ENCODE measurements at places on chromosomes 11 and 22. TPM values are rescaled to one million over a fixed set of nuclear protein-coding genes. Genes with fewer than 3 reads are reported as not detected.

DNA sequence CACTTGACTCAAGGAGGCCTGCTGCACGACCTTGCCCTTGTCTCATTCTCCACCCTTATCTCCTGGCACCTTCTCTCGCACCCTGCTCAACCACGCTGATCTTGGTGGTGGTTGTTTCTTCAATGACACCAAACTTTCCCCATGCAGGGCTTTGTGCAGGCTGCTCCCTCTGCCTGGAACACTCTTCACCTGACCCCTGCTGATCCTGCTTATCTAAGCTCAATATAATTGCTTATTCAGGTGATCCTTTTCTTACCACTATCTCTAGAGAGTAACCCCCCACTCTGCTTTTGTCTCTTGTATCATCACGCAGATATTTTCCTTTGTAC is 604.4 kb downstream of the BUD13 start:
- no peak for ATAC-seq

DNA sequence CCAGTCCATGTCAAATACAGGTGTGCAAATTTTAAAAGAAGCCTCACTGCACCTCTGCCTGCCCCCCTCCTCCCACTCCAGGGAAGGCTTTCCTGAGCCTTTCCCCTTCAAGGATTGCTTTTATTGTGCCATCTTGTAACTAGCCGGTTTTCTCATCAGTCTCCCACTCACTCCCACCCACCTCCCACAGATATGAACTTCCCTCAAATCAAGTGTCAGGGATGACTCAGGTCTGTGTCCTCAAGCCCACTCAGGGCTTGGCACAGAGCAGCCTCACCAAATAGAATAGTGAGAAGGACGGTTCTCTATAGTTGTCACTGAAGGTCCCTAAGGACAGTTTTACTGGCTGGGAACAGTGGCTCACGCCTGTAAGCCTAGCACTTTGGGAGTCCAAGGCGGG is 43.0 kb downstream of the THAP12 start:
- ATAC-seq: no peak

DNA sequence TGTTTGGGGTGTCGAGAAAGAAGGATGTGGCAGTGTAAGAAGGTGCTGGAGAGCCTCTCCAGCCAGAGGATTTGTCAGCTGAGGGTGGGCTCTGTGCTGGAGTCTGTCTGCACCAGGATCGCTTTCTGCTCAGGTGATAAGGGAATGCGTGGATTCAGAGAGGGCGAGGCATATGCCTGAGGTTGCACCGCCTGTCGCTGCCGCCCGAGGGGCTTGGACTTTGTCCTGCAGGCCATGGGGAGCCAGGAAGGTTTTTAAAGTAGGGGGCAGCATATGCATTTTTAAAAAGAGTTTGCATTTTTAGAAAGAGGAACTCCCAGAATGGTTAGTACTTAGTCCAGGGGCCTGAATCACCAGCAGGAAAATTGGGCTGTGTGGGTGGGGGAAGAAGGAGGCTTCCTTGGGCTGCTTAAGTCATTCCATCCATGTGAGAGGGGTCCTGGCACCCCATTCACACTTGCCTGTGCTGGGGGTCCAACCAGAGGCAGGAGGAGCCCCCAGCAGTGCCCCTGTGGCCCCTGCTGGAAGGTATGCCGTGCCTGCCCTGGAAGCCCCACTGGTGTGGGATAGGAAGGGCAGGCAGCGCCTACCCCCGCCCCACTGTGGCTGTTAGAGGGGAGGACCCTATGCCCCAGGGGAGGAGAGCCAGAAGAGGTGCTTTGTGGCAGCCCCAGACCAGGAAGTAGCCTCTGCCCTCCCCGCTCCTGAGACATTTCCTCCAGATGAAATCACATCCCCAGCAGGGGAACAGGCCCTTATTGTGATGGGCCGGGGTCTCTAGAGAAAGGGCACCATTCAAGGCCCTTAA is 35.8 kb upstream of the MYRF start:
- ATAC-seq: peak; percentile 10

DNA sequence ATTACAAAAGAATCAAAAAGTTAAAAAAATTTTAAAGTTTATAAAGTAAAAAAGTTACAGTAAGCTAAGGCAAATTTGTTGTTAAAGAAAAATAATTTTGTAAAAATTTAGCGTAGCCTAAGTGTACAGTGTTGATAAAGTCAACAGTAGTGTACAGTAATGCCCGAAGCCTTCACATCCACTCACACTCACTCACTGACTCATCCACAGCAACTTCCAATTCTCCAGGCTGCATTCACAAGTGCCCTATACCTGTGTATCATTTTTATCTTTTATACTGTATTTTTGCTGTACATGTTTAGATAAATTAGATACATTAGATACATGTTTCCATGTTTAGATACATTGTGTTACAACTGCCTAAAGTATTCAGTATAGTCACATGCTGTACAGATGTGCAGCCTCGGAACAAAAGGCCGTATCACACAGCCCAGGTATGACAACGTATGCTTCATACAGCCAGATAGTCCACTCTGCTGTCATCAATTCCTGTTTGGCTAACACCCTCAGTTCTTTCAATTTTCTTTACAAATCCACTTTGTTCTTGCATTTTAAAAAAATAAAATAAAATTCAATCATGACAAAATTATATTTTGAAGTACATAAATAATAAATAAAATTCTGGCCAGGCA is 80.7 kb downstream of the RBFOX2 start:
- no peak for ATAC-seq

GRCh38 chr22:39264349-39265038 is 19.7 kb upstream of the PDGFB start:
- ATAC-seq: no peak

DNA sequence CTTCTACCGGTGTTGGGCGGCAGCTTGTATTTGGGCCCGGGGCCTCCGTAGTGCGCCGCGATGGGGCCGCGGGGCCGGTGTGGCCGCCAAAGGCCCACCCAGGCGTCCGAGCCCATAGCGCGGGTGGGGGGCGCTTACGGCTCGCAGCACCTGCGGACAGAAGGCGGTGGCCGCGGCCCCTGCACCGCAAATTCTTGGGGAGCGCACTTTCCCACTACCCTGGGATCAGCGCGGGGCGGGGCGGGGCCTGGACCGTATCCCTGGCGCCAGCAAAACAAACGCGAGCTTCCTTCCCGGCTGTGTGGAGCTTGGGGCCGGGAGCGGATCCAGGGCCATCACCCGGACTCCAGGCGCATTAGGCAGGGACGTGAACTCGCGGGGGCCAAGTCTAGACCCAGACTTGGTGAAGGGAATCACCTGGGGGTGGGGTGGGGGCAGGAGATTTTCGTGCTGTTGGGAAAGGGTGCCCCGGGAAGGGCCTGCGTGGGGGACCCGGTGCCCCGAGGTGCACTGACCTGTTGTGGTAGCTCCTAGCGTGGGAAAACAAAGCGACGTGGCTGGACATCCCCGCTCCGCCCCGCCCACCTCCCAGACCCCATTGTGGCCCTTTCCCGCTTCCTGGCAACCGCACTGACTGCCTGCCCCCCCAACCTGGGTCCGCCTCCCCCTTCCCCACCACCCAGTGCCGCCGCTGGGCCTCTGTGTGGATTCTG is 2.3 kb upstream of the TYMP start:
- ATAC-seq: peak; percentile 50

DNA sequence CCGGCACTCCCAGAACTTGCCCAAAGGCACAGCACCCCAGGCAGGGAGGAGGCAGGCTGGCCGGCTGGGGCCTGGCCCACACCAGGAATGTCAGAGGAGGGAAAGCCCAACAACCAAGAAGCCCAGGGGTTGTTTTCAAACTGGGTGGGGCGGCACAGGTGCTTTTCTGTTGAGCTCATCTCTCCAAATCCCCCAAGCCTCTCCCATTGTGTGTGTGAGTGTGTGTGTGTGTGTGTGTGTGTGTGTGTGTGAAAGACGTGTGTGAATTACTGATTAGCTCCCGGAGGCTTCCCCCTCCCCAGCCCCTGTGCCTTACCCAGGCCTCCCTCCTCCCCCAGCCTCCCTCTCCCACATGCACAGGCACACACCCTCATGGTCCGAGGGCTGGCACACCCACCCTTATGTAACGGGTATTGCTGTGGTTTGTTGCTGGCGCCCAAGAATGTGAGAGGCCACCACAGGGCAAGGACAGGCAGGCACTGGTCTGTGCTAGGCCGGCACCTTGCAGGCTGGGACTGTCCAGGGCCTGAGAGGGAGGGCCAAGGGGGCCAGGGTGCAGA is 15.9 kb downstream of the TRIM29 start:
- ATAC-seq: peak; percentile 63

- no peak for ATAC-seq
Observed at GRCh38 chr11:80815752-80816453, 1375.1 kb upstream of the TENM4 start.

DNA sequence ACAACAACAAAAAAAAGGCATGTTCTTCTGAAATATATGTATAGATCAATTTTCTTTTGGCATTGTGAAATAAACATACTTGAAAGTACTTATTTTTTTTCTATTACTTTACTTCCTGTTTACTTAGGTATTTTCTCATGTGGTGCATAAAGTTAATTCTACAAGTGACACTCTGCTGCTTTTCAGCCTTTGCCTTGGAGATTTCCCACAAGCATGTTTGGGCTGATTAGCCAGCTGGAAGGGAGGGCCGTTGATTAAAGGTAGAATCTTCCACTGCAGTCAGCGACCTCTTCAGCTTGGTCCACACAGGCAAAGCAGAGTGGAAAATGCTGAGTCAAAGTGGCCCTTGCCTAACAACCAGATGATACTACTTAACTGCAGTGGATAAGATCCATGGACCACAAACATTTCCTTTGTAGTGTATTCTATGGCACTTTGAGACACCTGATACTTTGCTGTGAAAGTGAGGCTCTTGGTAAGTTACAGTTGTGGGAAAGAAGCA is 176.0 kb downstream of the ARHGAP42 start:
- ATAC-seq: peak; percentile 87

GRCh38 chr11:10931761-10932670 is 74.2 kb upstream of the ZBED5 start:
- peak; percentile 18 for ATAC-seq

DNA sequence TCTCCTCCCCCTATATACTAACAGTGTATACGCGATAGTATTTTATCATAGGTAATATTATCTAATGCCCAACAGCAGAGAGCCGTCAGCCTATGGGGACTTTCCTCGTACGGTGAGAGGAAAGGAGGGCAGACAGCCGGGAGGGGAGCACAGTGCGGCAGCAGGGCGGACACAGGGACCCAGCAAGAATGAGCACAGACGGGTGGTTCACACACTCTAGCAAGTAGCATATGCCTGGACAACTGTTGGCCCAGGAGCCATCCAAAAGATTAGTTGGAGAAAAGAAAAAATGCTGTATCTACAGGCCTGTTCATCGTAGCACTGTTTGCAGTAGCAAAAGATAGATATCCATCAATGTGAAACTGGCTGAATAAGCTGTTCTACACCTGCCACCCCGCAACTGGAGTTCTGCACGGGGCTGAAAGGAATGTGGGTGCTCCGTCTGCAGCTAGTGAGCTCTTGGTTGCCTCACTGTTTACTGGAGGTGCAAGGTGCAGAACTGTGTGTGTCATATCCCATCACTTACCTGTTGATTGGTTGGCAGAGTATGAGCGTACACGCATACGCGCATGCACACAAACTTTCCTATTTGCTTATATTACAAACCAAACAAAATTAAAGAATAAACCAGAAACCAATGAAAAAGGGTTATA is 324.3 kb downstream of the TBC1D22A start:
- no peak for ATAC-seq

- no peak for ATAC-seq
Observed at GRCh38 chr22:17315310-17315709, 54.0 kb upstream of the CECR2 start.

- no peak for ATAC-seq
Observed at GRCh38 chr11:1485504-1485885, 1.1 kb downstream of the MOB2 start.

DNA sequence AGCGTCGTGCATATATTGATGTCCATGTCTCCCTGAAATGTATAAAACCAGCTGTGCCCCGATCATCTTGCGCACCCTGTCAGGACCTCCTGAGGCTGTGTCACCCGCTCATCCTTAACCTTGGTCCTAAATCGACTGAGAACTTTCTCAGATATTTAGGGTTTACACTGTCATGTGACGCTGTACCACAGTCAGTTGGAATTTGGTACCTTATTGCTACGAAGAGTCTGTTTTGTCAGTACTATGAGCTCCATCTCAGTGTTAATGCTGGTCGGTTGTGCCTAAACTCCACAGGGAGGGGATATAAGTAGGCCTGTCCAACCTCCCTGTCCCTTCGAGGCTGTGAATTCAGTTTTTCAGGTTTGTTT is 1.8 kb upstream of the IFITM2 start:
- ATAC-seq: no peak

DNA sequence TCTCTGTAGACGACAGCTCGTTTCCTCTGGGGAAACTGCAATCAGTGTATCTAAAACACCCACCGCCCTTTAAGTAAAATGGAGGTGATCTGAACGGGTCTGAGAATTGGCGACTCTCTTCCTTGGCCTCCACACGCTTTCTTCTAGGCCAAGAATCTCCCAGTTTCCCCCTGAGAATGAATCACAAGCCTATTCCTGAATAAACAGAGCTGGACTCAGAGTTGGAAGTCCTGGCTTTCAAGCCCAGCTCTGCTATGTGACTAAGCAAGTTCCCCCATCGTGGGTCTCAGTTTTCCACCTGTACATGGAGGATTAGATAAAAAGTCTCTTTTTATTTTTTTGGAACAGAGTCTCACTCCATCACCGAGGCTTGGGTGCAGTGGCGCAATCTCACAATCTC is 200.4 kb downstream of the MN1 start:
- no peak for ATAC-seq

GRCh38 chr11:13303668-13304649 is 26.4 kb downstream of the BMAL1 start:
- no peak for ATAC-seq

GRCh38 chr11:27582621-27583020 is 76.1 kb upstream of the LIN7C start:
- peak; percentile 24 for ATAC-seq

- no peak for ATAC-seq
Observed at GRCh38 chr11:83717537-83717936, 431.4 kb upstream of the CCDC90B start.

- ATAC-seq: peak; percentile 70
Observed at GRCh38 chr11:127217452-127218274, 217.1 kb upstream of the KIRREL3 start.

The HEPHL1 gene
- 0.13 TPM for total RNA-seq

The KRTAP5-11 gene
- total RNA-seq: 0.25 TPM

The ENTHD1 gene
- total RNA-seq: 1.6 TPM

The YAP1 gene
- 16.3 TPM for total RNA-seq

The RIMBP3C gene
- 0.09 TPM for total RNA-seq

The MAP6 gene
- 0.31 TPM for total RNA-seq

The GSTT2 gene
- not detected for total RNA-seq

Data from motor neuron (in vitro differentiated cells).